Renal pelvis (tissue), 12 donors: ENCODE measurements at places on chromosomes 16 and 17.
A peak's percentile ranks its signal among the peaks of the same experiment; 100 is the strongest.

- DNase-seq = peak; percentile 61
Observed at GRCh38 chr16:27795992-27796614, 246.2 kb downstream of the KATNIP start.

GRCh38 chr17:49210158-49211029 lies at the start of the genes ABI3 and GNGT2:
Gene ABI3 (plus strand): TSS chr17:49210707. CDS start chr17:49210725, 18 bp downstream.
Gene GNGT2 (minus strand): TSS chr17:49210574. CDS start chr17:49207422, 3,152 bp downstream.
- DNase-seq = no peak

DNA sequence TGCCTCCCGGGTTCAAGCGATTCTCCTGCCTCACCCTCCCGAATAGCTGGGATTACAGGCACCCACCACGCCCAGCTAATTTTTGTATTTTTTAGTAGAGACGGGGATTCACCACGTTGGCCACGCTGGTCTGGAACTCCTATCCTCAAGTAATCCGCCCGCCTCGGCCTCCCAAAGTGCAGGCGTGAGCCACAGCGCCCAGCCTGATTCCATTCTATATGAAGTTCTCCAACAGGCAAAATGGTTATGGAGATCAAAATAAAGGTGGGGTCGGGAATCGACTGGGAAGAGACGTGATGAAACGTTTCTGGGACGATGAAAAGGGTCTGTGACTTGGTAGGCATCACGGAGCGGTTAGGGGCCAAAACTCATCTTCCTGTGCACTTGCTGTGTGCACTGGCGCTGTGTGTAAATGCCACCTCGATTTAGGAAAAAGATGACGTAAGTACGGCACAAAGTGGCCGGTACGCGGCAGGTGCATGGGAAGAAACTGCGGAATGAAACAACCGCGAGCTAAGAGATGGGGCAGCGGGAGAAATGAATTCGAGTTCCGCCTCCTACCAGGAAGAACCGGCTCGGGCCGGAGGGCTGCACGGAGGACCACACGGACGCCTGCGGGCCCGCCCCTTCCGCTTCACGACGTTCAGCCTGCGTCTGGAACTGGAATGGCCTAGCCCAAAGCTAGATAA lies 1.6 kb downstream of the TP53 start:
- DNase-seq = peak; percentile 94

DNA sequence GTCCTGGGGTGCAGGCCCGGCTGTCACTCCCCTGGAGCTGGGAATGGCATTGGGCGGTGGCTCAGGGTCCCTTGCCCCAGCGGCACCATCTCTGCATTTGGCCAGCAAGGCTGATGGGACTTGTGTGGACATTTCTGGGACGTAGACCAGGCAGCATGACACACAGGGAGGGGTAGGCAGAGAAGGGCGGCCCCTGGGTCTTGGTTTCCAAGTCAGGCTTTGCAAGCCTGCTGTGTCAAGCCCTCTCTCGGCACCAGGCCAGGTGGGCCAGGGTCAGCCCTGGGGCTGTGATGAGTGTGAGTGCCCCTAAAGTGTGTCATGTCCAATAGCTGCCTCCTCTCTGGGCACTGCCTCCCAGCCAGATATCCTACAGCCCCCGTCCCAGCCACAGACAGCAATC lies 335.2 kb downstream of the SEC14L1 start:
- no peak for DNase-seq

DNA sequence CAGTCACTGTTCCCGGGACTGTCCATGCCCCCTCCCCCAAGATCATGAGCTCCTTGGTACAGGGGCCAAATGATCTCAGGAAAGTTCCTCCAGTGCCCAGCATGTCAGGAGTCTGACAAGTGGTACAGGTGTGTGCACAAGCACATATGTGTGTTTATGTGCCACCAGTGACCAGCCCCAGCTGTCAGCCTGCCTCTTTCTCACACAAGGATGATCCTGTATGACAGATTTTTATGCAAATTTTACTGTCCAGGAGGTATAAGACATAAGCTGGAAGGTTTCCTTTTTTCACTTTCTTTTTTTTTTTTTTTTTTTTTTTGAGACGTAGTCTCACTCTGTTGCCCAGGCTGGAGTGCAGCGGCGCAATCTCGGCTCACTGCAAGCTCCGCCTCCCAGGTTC lies 31.4 kb upstream of the GFOD2 start:
- no peak for DNase-seq
